ENCODE measurements at places on chromosomes 1 and 21.

DNA sequence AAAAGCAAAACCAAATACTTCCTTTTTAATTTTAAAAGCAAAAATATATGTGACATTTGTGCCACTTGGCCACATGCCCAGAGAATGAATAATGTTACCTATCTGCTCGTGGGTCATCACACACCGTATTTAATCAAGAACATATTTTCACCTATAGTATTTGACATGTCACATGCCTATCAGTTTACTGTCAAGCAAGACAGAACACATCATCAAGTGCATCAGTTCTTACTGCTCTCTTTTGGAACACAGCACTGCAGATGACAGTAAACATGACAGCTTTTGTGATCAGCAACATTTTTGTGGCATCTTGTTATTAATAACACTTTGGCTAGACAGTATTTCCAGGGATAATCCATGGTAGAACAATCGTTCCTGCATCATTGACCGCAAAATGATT lies 134.4 kb downstream of the LRRC7 start:
- DNase-seq = no peak

DNA sequence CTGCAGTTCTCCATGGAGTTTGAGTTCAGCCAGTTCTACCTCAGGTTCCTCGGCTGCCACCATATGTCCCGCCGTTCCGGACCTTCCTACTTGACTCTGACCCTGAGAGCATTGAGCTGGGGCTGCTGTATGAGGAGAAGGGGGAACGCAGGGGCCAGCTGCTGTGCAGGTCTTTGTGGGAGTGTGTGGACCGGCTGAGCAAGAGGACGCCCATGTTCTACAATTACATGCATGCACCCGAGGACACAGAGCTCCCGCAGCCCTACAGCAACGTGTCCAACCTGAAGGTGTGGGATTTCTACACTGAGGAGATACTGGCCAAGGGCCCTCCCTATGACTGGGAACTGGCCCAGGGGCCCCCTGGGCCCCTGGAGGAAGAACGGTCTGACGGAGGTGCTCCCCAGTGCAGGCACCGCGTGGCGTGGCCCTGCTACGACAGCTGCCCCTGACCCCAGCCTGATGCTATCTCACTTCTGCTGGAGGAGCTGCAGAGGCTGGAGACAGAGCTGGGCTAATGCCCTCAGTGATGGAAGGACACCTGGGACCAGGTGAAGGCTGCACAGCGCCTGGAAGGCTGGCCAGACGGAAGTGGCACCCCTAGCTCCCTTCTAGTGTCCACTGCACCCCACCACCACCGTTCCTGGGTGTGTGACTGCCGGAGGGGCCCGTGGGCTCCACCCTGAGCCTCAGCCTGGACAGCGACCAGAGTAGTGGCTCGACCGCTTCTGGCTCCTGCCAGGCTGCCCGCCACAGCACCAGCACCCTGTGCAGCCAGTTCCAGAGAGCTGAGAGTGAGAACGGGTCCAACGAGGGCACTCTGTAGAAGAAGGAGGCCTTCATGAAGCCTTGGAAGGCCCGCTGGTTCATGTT lies 20.8 kb upstream of the NPPB start:
- no peak for DNase-seq

GRCh38 chr1:177048314-177049069 lies 116.0 kb downstream of the ASTN1 start:
- DNase-seq = no peak

DNA sequence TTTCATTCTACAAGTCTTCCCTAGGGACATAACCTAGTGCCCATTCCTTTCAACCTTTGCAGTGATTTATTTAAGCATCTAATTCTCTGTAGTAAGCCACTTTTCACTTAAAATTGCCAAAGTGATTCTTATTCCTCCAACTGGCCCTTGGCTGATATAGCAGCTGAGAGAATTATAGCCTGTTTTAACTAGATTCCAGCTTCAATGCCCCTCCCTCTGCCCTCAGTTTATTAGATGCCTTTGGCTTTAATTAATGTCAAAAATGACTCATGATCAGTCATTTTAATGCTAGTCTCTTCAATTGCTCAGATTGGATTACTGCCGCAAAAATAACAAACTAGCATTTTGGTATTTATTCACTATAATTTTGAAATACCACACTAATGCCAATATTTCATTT lies 145.4 kb upstream of the KCTD3 start:
- no peak for DNase-seq

GRCh38 chr1:221188458-221188857 lies 309.2 kb downstream of the HLX start:
- DNase-seq = no peak

GRCh38 chr1:4792565-4792964 lies 138.2 kb downstream of the AJAP1 start:
- no peak for DNase-seq

DNA sequence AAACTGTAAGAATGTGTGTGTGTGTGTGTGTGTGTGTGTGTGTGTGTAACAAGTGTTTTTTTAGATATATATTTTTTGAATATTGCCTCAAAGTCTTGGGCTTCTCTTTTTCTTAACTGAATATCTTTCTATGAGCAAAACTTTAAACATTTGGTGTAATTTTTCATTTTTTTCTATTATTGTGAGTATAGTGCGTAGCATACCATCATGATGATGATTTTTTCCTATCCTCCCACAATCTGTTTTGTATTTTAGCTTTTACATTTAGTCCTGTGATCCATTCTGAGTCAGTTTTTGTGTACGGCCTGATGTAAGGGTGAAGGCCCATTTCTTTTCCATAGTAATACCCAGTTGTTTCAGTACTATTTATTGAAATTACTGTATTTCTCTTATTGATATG lies 680.6 kb downstream of the TTLL7 start:
- DNase-seq = no peak

GRCh38 chr1:20302108-20302471 lies 11.4 kb downstream of the VWA5B1 start:
- DNase-seq = no peak

- no peak for DNase-seq
Measured at GRCh38 chr1:17239420-17239819, 9.5 kb upstream of the PADI3 start.

DNA sequence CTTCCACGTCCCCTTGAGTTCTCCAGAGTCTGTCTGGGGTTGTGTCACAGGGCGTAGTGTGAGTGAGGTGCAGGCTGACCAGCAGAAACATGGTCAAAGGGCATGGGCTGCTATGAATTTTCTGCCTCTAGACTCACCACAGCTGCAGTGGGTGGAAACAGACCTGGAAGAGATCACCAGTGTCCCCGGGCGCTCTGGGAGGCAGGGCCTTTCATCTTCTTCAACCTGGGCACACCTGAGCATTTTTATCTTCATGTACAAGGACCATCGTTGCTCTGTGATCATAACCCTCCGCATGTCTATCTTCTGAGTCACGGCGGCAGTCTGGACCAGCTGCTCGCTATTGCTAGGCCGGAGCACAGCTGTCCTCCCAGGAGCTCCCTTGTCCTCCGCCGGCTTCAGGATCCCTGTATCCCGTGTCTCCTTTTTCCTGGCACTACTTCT lies 29.6 kb downstream of the DEGS1 start:
- no peak for DNase-seq

DNA sequence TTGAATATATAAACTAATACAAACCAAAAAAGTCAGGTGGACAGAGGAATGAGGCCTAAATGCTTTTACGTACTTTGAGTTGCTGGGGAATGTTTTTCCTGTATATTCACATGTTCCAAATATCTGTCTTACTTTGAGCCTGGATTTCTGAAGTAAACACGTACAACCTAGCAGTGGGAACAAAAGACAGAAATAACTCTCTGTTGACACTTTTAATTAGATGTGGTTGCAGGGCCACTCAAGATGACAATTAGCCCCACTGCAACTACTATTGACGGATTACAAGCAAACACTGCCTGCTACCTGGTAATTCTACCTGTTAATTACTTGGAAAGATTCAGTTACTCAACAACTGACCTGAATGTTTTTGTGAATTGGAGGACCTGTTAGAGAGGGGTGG lies 196.9 kb downstream of the TTLL7 start:
- no peak for DNase-seq

- no peak for DNase-seq
Measured at GRCh38 chr1:151995774-151996173, 2.1 kb upstream of the S100A10 start.

DNA sequence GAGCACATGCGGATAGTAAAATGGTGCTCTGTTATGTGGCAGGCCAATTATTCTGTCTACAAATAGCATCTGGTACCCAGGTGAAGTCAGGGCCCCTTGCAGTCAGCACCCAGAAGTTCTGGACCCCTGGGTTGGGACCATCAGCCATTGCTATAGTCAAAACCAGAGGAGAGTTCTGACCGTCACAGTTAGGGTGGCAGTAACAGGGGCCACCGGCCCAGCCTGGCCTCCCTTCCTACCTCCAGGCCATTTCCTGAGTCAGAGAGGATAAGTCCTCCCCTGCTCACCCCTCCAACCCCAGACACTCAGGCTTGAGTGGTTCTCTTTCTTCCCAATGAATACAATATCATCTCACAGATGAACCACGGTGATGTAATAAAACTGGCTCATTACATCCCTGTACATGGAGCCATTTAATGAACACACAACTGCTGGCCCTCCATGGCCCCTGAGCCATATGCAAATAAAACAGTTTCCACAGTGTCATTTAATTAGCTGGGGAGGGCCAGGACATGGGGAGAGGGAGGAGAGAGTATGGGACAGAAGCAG lies 673.6 kb downstream of the MATN1 start:
- no peak for DNase-seq

DNA sequence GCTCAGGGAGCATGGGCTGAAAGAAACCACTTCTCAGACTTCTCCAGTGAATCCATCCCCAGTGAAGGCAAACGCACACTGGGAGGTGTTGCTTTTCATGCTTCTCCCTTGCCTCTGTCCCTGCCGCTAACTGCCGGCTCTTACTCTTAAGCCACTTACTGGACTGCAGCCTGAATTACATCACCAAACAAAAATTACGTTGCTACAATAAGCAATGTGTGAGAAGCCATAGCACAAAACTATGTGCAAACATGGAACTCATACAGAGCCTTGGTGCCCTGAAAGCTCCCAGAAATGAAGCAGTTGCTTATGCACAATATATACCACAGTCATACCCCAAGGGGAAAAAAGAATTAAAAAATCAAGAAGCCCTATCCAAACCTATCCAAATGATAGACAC lies 375.2 kb downstream of the KCNH1 start:
- DNase-seq = no peak

GRCh38 chr1:28173980-28174297 lies 2.6 kb downstream of the PTAFR start:
- DNase-seq = no peak

DNA sequence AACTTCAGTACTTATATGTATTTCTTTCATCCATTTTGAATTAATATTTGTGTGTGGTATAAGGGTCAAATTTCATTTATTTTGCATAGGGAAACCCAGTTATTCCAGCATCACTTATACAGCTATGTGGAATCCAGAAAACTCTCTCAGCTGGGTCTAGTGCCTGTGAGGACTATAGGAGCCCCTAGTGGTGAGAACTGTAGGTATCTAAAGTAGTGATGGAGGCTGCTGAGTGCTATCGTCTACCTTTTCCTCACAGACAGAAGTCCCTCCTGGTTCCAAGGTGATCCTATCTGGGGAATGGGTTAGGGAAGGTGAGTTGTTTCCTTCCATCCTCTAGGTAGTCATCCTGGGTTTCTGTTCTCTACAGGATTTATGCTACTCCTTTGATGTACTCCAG lies 352.0 kb upstream of the C1orf87 start:
- no peak for DNase-seq

GRCh38 chr1:222790115-222790514 lies 24.7 kb upstream of the DISP1 start:
- no peak for DNase-seq

DNA sequence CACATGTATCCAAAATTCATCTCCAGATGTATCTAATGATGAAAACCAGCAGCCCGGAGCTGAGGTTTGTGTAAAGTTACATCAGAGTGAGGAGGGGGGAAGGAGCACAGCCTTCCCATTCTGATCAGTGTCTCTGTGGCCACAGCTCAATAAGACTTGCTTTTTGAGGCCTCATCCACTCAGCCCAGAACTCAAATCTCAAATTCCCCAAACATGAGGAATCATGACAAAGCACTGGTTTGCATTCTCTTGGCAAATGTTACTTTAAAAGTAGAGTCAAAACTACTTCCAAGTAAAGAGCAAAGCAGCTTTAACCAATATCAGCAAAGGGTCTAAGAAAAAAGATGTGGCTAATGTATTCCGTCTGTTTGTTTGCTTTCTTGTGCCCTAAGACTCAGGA lies 30.9 kb downstream of the CCN1 start:
- no peak for DNase-seq

GRCh38 chr1:63973005-63973419 lies 199.2 kb downstream of the ROR1 start:
- DNase-seq = no peak

- DNase-seq = no peak
Measured at GRCh38 chr1:173258479-173259264, 51.5 kb upstream of the TNFSF4 start.

DNA sequence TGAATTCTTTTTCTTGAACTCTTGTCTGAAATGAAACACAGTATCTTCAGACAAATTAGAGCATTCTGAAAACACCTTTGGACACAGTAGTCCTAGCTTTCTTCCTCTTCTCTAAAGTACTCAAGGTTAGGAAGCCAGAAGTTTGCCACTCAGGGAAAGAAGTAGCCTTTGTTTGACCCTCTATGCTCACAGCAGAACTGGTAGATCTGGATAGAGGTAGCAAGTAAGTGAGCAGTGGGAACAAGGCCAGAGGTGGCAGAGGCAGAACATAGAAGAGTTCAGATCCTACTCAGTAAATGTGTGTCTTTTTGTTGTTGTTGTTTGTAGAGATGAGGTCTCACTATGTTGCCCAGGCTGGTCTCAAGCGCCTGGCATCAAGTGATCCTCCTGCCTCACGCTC lies 7.4 kb upstream of the PIGR start:
- DNase-seq = no peak

GRCh38 chr1:5748286-5749225 lies 243.7 kb downstream of the NPHP4 start:
- DNase-seq = no peak

GRCh38 chr1:3948344-3948743 lies 48.3 kb upstream of the C1orf174 start:
- no peak for DNase-seq

DNA sequence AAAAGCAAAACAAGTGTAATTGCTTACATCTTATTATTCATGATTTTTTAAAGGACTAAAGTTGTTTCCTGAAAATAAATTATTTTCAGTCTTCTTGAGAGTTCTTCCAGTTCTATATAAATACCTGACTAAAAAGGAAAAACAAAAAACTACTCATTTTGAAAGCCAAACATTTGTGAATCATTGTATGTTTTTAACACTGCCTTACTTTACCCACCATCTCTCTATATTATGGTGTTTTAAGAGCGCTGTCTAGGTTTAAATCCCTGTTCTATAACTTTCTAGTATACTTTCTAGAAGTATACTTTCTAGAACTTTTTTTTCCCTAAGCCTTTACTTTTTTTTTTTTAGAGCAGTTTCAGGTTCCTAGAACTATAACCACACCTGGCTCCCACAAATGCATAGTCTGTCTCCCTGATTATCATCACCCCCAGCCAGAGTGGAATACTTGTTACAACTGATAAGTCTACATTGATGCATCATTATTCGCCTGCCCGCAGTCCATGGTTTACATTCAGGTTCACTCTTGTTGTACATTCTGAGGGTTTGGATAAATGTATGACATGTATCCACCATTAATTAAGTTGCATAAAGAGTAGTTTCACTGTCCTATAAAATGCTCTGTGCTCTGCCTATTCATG lies 9.8 kb downstream of the RSBN1 start:
- DNase-seq = no peak
